Prostate gland (tissue), 2 donors: ENCODE measurements at places on chromosomes 7 and 10. TPM values are rescaled to one million over a fixed set of nuclear protein-coding genes. Genes with fewer than 3 reads are reported as not detected.
A peak's percentile ranks its signal among the peaks of the same experiment; 100 is the strongest.

DNA sequence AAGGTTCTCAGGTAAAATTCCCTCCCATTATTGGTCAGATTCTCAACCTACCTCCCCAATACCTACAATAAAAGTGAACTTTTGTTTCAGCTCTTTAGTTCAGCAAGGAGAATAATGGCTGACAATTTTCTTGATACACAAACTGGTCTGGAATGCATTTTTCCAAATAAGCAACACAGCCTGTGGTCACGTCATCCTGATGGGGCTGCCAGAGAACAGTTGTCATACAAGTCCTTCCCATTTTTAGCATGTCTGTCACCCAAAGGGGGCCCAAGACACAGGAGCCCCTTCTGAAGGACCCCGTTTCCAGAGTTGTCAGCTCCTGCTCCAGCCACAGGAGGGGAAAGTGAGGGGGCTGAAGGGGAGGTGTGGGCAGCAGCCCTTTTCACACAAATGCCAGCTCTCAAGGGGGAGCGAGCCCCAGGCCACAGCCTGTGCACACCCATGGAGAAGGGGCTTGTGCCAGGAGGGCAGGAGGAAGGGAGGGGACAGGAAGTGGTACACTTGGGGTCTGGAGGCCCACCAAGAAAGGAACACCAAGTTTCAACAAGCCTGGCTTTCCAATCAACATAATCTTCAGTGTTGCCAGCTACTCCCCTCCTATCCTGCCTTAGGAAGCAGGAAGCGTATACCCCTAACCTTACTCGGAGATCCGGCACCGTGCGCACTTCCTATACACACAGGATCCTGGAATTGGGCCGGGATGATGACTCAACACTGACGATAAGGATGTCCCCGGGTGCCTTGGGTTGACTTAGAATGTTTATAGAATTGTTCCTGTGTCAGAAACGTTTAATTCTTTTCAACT lies 43.4 kb upstream of the PDLIM1 start:
- peak; percentile 28 for DNase-seq

DNA sequence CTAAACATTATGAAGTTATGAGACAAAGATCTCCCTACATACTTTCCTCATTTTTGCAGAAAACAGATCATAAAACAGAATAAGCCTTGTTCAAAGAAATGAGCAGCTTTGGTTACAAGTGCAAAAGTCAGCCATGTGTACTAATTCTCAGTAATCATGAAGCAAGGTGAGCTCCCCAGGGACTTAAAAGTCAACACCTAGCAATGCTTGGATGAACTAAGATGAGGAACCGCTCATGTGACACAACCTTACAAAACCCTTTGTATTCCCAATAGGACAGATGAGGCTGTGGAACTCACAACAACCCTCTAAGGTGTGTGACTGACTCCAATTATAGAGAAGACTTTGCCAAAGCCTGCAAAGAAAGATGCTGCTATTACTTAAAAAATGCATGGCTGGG lies 154.5 kb downstream of the SLC25A13 start:
- no peak for DNase-seq

GRCh38 chr7:92645114-92646061 lies 55.2 kb upstream of the FAM133B start:
- peak; percentile 16 for DNase-seq

DNA sequence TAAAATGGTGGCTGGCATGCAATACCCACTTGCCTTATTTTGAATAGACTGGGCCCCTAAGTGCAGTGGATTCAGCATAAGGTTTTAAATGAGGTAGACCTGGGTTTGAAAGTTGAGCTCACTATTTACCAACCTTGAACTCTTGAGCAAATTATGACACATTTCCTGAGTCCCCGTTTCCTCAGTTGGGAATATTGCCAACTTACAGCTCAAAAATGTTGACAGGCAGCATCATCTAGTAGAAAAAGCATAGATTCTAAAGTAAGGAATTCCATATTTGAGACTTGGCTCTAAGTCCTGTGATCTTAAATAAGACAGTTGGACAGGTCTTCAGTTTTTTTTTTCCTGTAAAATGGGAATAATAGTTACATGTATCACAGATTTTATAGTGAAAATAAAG lies 305.5 kb downstream of the ACTR3B start:
- no peak for DNase-seq

The TRPV5 gene
- total RNA-seq = not detected

- DNase-seq = no peak
Measured at GRCh38 chr7:18861514-18862118, 255.8 kb downstream of the TWIST1 start.

DNA sequence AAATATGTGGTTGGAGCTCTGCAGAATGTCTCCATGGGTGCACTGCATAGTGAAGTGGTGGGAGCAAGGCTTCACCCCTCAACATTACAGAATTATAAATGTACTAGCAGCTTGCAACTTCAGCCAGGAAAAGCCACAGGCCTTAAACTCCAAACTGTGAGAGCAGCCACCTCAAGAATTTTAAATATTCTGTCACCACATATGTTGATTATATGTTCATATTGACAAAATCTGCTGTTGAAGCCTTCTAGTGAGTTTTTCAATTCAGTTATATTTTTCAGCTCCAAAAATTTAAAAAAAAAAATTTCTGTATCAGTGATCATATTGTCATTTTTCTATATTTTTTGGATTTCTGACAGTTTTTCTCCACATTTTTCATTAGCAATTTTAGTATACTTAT lies 30.9 kb upstream of the AKR1C2 start:
- DNase-seq = no peak

DNA sequence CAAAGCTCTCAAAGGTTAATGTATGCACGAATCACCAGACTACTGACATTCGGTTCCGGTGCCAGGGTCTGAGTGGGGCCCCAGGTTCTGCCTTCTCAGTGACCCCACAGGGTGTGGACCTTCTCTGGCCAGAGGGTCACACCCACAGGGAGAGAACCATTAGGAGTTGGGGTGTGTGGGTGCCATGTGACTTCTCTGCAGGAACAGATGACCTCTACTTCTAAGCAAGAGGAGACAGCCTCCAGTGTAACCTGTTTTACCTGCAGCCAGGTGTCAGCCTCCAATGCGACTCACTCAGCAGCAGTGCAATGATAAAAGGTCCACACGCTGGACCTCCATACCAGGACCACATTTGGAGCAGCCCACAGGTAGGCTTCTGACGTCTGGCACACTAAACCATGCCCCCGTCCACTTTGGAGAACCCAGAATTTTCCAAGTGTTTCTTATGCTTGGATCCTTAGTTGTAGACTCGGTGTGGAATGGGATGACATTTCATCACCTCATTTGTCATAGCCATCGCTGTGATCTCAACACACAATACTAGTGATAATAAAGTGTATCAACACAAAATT lies 16.2 kb upstream of the INSIG1 start:
- no peak for DNase-seq

The PDGFA gene
- 75.0 TPM for total RNA-seq

The HUS1 gene
- total RNA-seq = 26.1 TPM
